ENCODE measurements at places on chromosomes 1 and 21.
A peak's percentile ranks its signal among the peaks of the same experiment; 100 is the strongest.

DNA sequence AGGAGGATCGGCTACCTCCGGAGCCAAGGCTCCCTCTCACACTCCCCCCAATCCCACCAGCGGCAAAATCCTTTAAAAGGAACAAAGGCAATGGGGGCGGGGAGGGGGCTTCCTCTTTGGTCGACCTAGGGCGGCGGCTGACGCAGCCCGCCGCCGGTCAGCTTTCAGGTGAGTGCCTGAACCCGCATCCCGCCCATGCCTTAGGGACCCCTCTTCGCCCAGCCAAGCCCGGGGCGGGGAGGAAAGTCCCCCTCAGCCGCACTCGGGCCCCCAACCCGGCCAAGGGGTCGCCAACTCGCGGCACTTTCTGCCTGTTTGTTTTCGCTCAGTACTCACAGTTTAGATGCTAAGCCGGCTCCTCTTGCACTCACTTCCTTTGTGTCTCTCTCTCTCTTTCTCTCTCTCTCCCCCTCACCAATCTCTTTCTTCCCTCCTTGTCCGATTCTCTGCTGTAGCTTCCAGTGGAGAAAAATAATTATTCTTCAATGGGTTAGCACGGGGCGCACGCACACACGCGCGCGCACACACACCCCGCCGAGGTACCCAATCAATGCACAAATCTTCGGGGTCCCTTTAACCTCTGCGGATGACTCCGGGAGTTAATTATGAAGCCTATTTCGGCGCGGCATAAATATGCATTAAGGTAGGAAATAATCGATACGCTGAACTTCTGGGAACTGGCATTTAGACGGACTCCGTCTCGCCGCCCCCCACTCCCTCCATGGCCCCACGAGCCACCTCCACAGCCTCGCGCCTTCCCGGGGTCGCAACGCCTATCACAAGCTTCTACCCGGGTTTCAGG is at the start of gene BLACAT1:
Gene BLACAT1, minus strand, starts transcription at position 465 of the 802 bp plus-strand sequence.
- DNase-seq = no peak

GRCh38 chr1:11071463-11072215 is 11.8 kb upstream of the SRM start:
- DNase-seq = no peak

- no peak for DNase-seq
These were observed 51.4 kb upstream of the GREM2 start for GRCh38 chr1:240663169-240663879.

DNA sequence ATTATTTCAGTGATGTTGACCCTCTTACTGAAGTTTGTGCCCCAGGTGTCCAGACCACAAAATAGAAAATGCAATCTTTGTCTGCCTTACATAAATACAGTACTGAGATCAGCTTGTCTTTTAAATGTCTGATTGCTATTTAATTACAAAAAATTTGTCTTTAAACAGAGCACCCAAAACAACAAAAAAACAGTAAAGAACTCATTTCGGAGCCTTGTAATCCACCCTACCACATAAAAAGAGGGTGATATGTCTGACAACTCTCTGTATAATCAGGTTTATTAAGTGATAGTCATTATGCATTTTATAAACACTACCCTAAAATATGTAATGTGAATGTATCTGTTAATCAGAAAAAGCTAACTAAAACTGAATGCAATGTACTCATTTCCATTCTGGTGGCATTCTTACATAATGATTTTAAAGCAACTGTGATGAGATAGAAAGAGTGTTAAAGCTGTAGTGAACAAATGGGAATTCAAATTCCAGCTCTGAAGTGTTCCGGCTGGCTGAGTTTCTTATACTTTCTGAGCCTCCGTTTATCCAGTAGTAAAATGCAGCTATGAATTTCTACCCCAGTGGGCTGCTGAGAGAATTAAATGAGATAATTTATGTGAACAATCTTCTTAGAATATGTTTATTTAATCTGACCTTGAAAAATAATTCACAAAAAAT is 486.6 kb downstream of the USP25 start:
- DNase-seq = no peak

- DNase-seq = no peak
These were observed 65.8 kb downstream of the LMO4 start for GRCh38 chr1:87394513-87394912.

DNA sequence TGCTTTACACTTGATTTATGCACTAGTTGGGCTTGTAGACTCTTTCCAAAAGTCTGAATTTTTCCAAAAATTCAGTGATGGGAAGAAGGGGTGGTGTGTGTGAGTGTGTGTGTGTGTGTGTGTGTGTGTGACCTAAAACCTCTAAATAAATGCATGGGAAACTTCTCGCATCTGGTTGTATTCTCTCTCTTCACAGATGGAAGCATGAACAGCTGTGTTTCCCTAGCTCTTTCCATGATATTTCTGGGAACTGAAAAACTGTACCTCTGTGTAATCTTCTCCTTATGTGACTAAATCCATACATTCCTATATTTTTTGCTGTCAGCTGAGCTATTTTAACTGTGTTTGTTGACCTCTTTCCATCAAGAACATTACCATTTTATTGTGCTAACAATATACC is 26.2 kb upstream of the CYYR1 start:
- DNase-seq = no peak

GRCh38 chr1:172363852-172364251 is 56.6 kb upstream of the C1orf105 start:
- DNase-seq = no peak

- no peak for DNase-seq
These were observed 10.1 kb downstream of the YARS1 start for GRCh38 chr1:32806910-32807523.

GRCh38 chr1:181910905-181911304 is 150.6 kb downstream of the ZNF648 start:
- DNase-seq = peak; percentile 11

DNA sequence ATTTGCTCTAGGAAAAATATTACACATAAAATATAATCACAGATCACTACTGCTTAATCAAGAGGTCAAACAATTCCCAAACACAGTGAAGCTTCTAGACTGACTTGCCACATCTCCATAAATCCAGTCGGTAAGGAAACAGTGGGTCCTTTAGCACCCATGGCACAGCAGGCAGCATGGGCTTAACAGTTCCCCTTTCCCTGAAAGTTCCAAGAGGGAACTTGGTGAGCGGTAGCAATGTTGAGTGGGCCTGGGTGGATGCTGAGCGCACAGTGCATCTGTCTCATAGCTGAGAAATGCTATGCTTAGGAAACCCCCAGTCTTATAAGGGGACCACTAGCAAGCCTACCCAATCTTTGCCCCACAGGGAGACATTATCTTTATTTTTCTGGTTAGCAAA is 7.8 kb upstream of the CYB5R1 start:
- DNase-seq = no peak

GRCh38 chr1:218991089-218991488 is 182.6 kb upstream of the LYPLAL1 start:
- no peak for DNase-seq

DNA sequence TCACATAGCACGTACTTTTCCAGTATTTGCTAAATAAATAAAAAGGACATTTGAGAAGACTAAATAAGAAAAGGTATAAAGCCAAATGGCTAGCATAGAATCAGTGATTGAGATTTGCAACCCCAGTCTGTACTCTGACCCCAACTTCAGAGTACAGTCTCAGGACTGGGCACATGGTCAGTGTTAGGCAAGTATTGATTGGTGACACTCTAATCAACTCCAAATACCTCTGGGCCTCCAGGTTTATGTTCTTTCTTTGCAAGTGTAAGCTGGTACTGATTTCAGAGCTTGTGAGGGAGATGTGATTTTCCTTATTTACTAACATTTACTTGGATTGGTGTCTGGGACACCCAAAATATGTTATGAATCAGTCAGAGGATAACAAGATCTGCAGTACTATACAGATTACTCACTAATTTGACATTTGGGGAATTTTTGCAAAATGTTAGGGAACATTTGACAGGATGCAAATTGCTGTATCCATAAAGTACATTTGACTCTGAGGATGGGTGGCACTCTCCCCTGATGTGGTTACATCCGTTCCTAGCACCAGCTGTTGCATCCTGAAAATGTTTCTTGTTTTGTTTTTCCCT is 34.2 kb downstream of the LMO4 start:
- no peak for DNase-seq

GRCh38 chr1:37497832-37498231 is 16.7 kb downstream of the MEAF6 start:
- DNase-seq = no peak

DNA sequence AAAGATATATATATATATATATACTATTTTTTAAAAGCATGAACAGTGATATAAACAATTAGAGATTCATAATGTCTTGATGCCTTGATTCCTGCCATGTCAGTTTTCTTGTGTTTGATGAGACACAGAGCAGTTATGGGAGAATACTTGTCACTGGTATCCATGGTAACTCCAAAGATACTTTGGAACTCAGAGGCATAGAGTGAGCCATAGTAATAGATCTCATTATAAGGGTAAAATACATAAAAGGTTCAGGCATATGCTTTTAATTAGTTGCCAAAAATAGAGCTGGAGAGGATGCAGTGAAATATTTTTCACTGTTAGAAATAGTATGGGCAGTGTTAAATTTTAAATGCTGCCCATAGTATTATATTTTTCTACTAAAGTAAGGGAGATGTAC is 134.1 kb downstream of the SYT14 start:
- DNase-seq = no peak

DNA sequence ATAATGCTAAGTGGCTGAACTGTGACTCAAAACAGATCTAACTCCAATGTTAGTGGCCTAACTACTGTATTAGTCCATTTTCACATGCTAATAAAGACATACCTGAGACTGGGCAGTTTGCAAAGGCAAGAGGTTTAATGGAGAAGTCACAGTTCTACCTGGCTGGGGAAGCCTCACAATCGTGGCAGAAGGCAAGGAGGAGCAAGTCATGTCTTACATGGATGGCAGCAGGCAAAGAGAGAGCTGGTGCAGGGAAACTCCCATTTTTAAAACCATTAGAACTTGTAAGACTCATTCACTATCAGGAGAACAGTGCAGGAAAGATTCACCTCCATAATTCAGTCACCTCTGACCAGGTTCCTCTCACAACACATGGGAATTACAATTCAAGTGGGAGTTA is 79.7 kb upstream of the CACYBP start:
- no peak for DNase-seq

GRCh38 chr1:37808369-37809319 is 636 bp upstream of the YRDC start:
- DNase-seq = peak; percentile 80

GRCh38 chr1:184535191-184535970 is 148.6 kb downstream of the C1orf21 start:
- DNase-seq = no peak

DNA sequence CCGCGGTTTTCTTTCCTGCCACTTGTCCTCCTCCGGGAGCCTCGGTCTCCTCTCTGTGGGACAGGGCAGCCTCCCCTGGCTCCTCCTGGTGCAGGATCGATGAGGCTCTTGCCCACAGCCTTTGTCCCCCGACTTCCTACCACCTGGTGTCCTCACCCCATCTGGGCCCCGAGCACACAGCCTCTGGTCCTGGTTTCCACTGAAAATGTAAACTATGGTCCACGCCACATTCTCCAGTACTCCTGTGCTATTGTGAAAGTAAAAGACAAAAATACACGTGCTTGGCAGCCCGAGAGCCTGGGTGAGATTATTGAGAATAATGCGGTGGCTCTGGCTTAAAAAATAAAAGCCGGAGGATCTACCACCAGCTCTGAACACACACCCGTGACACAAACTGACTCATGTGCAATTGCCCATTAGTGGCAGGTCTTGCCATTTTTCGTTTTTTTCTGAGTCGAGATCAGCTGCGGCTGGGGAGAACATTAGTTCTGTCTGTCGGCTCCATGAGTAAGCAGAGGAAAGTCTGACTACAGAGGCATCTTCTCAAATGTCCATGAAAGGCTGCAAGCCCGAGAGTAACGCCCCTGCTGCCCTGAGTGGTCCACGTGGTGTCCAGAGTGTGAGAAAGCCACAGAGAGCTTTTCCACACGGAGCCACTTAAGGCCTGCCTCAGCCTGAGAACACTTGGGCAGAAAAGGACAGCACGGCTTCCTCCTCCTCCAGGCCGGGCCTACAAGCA is 5.7 kb upstream of the COL6A2 start:
- no peak for DNase-seq

DNA sequence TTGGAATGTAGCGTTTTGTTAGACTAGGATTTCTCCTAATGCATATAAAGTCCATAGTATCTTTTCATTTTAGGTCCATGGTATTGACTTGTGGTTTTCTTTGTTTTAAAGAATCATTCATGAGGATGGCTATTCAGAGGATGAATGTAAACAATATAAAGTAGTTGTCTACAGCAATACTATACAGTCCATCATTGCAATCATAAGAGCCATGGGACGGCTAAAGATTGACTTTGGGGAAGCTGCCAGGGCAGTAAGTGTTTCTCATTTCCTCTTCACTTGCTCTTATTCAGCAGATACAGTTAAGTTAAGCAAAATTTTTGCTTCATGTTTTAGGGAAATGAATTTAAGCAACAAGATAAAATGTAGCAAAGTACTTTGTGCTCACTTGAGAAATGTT is 25.4 kb downstream of the GNAI3 start:
- DNase-seq = no peak

- no peak for DNase-seq
These were observed 58.7 kb upstream of the RC3H1 start for GRCh38 chr1:174080819-174081218.

- DNase-seq = peak; percentile 57
These were observed 23.9 kb downstream of the DNAJC8 start for GRCh38 chr1:28208818-28209441.

DNA sequence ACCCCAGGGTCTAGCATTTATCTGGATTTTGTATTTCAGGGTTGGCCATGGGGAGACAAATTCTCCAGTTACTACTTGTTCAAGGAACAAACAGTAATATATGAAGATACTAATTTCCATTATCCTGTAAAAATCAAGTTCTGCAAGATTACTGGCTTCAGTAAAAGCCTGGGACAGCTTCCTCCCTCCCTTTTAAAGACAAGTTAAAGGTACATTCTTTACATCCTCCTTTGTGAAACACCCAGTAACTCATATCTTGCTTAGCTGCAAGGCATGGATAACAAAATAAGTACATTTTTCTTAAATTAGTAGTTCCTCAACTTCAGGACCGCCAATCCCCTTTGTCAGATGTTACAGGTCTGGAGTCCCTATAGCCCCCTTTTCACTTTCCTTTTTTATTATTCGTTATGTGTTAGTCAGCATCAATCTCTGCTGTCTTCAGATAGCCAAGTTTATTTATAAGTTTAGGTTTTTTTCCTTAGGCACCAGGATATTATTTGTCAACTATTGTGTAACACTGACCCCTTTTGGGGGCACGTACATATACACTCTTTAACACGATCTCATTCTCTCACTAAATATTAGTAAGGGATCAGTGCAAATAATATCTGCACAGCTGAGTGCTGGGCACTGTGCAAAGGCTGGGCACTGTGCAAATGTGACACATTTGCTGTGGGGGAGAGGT is 9.8 kb downstream of the ERRFI1 start:
- DNase-seq = no peak

- DNase-seq = no peak
These were observed 22.7 kb upstream of the CCSAP start for GRCh38 chr1:229365569-229365968.

Data from ACHN (cell line).